ENCODE measurements at places on chromosomes 2 and 18.

GRCh38 chr2:40488927-40489677 is 37.2 kb upstream of the SLC8A1 start:
- no peak for DNase-seq

GRCh38 chr2:239277401-239278085 is 123.3 kb downstream of the HDAC4 start:
- no peak for DNase-seq

DNA sequence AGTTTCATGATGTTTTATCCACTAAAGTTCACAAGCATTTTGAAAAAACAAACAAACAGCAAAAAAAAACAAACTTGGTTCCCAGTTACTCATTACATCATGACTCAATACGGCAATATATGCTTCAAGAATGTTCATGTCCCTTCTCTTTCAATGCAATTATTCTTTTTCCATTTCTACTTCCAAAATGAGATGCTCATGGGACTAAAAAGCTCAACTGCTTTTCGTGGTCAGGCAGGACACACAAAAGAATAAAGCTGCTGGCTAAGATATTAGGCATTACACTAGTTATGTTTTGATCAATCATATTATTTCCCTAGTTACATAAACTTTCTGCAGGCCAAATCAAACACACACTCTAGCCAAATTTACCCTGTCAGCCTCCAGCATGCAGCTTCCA is 301.3 kb downstream of the EPHA4 start:
- no peak for DNase-seq

- no peak for DNase-seq
Measured at GRCh38 chr18:41146301-41146700, 808.7 kb upstream of the PIK3C3 start.

GRCh38 chr2:215737477-215737876 is 275.9 kb downstream of the MREG start:
- DNase-seq: no peak

DNA sequence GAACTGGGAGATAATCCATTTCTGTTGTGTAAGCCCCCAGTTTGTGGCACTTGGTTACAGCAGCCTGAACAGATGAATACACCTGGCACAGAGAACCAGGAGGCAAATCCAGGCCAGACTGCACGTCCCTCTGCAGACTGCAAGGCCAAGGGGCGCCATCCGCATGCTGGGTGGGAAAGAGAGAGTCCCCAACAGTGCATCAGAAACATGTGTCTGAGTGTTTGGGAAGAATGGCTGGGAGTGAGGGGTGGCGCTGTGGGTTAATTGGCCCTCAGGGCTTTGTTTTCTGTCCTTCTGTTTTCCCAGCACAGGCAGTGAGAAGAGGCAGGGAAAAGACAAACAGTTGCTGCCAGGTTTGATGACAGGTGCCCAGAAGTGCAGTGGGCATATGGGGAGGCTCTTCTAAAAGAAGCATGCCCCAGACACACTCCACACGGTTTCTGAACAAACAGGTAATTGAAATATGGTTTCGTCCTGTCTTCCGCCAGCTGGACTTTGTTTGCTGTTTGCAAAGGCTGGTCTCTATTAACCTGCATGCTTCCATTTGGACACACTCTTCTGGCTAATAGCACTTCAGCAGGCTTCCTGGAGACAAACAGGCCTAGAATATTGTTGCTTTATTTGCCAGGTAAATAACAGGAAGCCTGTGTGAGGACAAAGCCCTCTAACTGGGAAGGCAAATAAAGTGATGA is 43.4 kb upstream of the SEC11C start:
- no peak for DNase-seq

- no peak for DNase-seq
Measured at GRCh38 chr2:69975853-69976462, 14.5 kb upstream of the ASPRV1 start.

- DNase-seq: no peak
Measured at GRCh38 chr2:74947703-74948102, 10.7 kb upstream of the POLE4 start.

DNA sequence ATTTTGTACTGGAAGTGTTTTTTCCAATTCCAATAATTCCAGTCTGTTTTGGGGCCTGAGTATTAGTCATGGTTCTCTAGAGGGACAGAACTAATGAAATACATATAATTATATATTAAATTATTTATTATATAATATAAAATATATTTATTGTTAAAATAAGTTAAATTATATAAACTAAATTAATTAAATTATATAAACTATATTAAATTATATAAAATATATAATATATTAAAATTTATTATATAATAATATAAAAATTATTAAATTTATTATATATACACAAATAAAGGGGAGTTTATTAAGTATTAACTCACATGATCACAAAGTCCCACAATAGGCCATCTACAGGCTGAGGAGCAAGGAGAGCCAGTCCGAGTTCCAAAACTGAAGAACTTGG is 253.4 kb upstream of the NETO1 start:
- DNase-seq: no peak

DNA sequence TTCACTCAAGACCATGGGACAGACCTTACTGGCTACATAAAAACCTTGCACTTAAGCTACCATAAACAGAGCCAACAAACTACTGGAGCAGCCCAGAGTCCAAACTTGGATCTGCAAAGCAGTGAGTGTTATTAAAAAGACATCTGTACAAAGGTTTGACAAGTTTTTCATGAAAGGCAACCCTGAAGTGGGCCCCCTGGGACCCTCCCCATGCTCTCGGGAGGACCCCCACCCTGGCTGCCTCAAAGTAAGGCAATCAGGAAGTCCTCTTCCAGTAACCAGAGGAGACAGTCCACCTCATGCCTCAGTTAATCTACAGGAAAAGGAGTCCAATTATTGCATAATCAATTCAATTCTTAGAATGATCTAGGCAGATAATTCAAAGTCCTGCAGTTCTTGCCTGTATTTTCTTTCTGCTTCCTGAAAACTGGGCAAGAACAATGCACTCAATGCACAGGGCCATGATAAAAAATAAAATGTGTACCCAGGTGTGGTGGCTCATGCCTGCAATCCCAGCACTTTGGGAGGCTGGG is 69.7 kb downstream of the TBC1D8 start:
- no peak for DNase-seq

DNA sequence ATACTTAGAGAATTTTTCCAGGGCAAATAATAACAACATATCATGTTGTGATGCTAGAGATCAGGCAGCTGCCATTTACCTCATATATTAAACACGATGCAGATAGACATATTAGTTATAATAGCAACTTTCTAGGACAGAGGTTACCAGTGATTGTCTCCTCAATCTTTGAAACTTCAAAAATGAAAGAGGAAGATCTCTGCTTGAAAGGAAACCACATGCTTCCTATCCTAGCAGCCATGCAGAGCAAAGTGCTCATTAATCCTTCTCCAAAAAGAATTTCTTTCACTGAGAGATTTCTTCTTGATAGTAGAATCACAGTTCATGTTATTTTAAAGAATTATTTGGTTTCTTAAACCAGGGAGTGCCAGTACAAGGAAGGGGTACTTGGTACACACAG is 317.2 kb downstream of the CPS1 start:
- no peak for DNase-seq

GRCh38 chr2:161576421-161576820 is 47.8 kb upstream of the SLC4A10 start:
- DNase-seq: no peak

DNA sequence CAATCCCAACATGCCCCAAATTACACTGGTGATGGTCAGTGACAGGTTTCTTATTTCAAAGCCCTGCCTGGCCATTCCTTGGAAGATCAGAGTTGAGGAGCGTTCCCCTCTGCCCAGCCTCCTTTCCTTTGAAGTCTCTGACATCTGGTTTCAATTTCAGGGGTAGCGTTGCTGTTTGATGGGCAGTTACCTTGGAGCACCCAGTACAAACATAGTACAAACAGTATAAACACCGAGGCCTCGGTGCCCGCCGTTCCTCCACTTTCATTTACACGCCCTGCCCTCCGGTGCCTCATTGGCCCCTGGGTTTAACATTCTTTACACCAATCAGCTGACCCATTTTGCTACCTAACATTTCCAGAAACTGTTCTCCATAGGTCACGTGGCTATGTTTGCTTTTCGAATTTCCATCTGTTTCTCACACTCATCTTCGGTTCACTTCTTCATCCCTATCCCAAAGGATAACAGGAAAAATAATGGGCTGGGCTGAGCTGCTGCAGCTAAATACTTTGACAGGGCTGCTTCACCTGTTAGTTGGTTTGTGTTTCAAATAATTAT is 65.6 kb downstream of the NRP2 start:
- no peak for DNase-seq

DNA sequence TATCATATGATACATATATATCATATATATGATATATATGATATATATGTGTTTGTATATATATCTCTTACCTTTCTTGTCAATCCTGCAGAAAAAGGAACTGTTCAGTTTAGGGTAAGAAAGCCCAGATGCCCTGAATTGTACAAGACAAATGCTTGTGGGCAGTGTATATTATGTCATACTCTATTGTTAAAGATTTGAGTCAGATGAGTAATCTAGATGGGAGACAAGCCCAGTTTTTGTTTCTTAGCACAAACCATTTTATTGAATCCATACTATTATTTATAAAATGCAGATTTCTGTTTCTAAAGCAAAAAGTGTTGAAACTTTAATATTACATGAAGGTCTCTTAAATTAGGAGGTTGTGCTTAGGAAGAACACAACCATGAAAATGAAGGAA is 90.6 kb downstream of the VRK2 start:
- DNase-seq: no peak

GRCh38 chr2:134489732-134490384 is 228.9 kb downstream of the TMEM163 start:
- no peak for DNase-seq

- DNase-seq: no peak
Measured at GRCh38 chr2:54613386-54613785, 110.1 kb upstream of the EML6 start.

- no peak for DNase-seq
Measured at GRCh38 chr18:63848159-63848558, 39.3 kb upstream of the SERPINB2 start.

DNA sequence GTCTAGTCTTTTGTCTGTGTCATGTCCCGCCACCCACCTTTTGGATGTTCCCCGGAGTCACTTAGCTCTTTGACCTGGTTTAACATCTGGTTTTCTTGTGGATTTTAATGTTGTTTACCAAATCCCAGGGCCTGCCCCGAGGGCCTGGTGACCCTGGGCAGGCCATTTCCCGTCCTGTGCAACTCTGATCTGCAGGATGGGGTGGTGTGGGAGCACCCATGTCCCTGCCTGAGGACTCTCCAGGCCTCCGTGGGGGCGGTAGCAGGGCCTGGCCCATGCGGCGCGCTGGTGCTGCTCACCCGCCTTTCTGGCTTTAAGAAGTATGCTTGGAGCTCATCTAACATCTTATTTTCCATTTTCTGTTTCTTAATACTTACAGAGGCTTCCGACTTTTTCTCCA is 10.7 kb downstream of the RAMP1 start:
- DNase-seq: no peak

All from activated CD8-positive, alpha-beta memory T cell treated with anti-CD3 and anti-CD28 coated beads for 1 hour (primary cell).